ENCODE measurements at places on chromosomes 5 and 9.

GRCh38 chr9:5872511-5872910, 18.2 kb upstream of the MLANA start:
- no peak for DNase-seq

DNA sequence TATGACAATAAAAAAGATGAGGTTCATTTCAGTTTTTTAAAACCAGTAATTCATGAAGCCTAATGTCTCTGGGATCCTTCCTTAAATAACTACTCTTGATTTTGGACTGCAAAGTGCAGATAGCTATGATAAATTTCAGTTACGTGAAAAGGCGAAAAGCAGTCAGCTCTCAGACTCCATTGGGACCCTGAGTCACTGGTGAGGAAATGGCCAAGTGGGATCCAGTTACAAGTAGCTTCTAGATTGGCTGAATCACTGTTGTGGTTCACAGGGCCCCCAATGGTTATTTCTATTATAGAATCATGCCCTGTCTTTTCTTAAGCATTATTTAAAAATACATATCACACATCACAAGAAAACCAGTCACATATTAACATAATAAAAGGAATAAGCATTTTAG, 31.1 kb upstream of the PPP3R2 start:
- no peak for DNase-seq

DNA sequence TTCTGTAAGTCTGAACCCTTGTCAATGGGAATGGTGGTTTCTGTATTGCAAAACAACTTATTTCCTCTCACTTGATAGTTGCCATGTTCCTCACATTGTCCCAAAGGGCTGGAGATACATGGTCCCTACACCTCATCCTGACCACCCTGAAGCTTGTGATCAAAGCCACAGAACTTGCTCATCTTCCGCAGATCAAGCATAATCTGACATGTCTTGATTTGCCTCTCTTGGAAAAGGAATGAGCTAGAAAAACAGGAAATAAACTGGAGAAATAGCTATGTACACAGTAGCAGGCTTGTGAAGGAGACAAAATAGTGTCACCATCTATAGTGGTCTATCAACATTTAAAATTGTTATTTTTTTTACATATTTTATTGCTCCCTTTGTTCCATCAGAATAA, 871.9 kb upstream of the C9orf72 start:
- DNase-seq, result no peak

GRCh38 chr9:98874721-98875255, 67.3 kb downstream of the GALNT12 start:
- no peak for DNase-seq

- no peak for DNase-seq
Measured at GRCh38 chr5:1152156-1152555, 40.3 kb upstream of the SLC12A7 start.

GRCh38 chr5:125679522-125679921, 743.7 kb upstream of the GRAMD2B start:
- no peak for DNase-seq

Data from HAP-1 (cell line).